ENCODE measurements at places on chromosomes 2 and 18.

- no peak for DNase-seq
Measured at GRCh38 chr2:195586062-195586714, 70.8 kb upstream of the SLC39A10 start.

DNA sequence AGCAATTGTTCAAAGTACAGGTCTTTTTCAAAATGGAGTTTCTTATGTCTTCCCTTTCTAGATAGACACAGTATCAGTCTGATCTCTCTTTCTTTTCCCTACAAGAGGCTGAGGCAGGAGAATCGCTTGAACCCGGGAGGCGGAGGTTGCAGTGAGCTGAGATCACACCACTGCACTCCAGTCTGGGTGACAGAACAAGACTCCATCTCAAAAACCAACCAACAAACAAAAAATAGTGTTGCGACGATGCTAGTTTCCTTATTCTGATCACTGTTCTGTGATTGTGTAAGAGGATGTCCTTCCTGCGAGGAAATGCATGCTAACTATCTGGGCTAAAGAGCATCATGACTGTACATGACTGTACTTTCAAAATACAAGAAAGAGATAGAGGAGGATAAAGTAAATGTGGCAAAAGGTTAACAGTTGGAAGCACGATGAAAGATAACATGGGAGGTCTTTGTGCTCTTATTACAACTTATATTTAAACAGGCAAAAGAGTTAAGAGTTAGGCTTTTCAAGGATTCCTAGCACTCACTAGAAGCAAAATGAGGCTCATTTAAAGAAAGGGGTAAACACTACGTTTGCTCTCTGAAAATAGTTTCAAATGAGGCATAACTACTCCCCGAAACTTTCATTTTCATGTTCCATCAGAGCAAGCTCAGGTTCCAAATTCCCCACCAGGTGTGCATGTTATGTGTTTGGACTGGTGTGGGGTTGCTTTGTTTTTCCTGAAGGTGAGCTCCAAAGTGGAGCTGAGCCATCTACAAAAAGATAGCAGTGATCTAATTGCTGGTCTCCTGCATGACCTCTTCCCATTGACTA is 23.8 kb downstream of the SOWAHC start:
- DNase-seq, result peak; percentile 35

- no peak for DNase-seq
Measured at GRCh38 chr2:198444800-198445287, 640.5 kb downstream of the PLCL1 start.

GRCh38 chr2:108244667-108245414 is 5.1 kb downstream of the SULT1C3 start:
- no peak for DNase-seq

GRCh38 chr2:229445501-229446211 is 174.6 kb upstream of the PID1 start:
- DNase-seq, result no peak

DNA sequence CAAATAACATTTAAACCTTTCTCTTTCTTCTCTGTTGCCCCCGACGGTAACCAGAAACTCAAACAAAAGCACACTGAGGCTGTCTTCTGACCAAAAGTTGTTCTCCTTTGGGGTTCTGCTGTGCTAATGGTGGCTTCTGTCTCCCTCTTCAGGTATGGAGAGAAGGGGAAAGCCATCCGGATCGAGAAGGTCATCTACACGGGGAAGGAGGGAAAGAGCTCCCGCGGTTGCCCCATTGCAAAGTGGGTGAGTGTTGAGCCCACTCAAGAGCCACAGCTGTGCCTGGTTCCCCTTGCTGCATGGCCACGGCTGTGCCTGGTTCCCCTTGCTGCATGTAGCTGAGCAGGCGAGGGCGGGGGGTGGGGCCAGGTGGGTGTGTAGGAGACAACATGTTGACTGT is 67.4 kb downstream of the BOLA3 start:
- peak; percentile 53 for DNase-seq

DNA sequence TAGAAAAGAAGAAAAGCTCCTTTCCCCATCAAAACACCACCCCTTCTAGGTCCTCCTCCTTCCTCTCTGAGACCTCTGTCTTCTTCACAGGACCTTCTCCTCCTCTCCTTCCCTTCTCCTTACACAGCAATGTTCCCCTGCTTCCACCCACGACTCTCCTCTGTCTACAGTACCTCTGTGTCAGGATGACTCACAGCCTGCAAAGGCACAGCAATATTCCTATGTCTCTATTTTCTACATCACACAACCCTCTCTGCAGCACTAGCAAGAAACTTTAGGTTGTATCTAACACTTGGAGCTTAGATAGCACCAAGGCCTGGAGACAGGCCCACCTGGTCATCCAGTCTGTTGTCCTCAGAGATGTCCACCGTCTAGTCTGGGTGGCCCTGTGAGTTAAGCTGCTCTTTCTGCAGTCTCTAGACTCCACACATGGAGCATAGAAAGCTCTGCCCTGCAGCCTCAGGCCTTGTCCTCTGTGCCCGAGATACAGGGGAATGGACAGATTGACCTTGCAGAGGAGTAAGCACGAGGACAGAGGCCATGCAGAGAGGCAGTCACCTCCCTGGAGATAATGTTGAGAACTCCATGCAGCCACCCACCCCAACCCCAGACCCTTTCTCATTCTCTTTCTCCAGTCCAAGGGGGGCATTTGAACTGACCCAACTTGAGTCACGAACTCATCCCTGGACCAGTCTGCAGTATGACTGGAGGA is 212.0 kb downstream of the TNS1 start:
- peak; percentile 6 for DNase-seq

- DNase-seq, result no peak
Measured at GRCh38 chr18:23196119-23197007, 61.1 kb downstream of the CABLES1 start.

Data from GM10248 (cell line).